ENCODE measurements at places on chromosomes 7 and 10.

GRCh38 chr10:69730251-69731156 is 71.2 kb upstream of the COL13A1 start:
- no peak for DNase-seq

GRCh38 chr7:8232999-8233847 is 28.7 kb downstream of the ICA1 start:
- no peak for DNase-seq

DNA sequence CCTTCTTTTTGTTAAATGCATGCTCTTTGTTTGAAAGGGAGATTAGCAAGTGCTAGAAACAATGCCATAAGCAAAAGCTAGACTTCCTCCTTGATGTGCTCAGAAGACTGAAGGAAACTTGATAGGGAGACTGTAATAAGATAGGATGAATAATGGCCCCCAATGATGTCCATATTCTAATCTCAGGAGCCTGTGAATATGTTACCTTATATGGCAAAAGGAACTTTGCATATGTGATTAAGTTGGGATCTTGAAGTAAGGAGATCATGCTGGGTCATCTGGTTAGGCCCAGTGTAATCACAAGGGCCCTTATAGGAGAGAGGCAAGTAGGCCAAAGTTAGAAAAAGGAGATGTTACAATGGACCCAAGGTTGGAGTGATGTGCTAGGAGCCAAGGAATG is 13.6 kb upstream of the LIPM start:
- no peak for DNase-seq

DNA sequence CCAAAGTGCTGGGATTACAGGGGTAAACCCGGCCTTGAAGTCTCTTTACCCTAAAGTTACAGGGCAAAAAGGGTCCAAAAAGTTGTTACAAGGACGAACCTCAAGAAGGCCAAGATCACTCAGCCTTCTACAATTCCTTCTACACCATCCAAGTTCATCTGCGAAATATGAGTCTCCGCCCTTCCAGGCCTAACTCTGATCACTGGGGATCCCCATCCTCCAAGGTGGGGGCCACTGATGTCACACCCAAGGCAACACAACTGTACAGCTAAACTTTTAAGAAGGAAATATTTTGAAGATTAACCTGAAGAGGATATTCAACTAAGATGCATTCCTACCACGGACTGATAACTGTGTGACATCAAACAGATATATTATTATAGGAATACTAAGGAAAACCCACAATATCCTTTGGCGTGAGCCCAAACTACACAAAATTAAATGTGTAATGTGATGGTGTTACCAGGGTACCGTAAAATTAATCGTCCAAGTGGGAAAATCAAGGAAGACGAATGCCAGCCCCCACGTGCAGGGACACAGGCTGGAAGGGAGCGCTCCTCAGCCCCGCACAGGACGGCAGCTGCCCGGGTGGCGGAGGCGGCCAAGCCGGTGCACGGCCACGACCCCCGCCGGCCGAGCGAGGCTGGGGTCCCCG is 1.0 kb downstream of the PAXIP1 start:
- DNase-seq = no peak

GRCh38 chr7:112420236-112420861 is 29.9 kb upstream of the IFRD1 start:
- DNase-seq = no peak

- DNase-seq = no peak
These were observed 38.8 kb upstream of the SEPTIN7 start for GRCh38 chr7:35761871-35762677.

- DNase-seq = no peak
These were observed 11.8 kb downstream of the SLC25A13 start for GRCh38 chr7:96310110-96310509.

- DNase-seq = no peak
These were observed 88.4 kb upstream of the EEPD1 start for GRCh38 chr7:36064676-36065075.

GRCh38 chr7:36978461-36978860 is 254.2 kb upstream of the AOAH start:
- no peak for DNase-seq

DNA sequence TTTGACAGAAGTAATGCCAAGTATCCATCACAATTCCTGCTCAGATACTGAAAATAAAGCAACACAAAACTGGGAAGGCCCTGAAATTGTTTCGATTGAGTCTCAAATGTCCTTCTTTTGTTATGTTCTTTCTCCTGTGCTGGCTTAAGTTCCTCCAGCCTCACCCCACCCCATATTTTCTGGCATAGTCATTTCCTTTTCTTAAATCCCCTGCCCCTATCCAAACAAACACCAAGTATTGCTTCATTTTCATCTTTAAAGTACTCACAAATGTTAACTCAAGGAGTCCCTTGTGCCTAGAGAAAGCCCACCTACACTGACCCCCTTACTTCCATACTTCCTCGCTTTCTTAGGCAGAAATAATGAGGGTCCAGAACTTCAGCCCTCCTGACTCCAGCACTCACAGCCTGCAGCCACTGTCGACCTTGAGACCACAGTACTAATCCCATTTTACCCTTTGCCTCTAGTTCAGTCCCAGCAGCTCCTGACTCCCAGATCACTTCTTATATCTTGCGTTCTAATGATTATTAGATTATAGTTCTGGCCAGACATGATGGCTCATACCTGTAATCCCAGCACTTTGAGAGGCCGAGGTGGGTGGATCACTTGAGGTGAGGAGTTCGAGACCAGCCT is 73.2 kb upstream of the ST8SIA6 start:
- DNase-seq = no peak

- no peak for DNase-seq
These were observed 156.1 kb upstream of the TRIM24 start for GRCh38 chr7:138304071-138304320.

DNA sequence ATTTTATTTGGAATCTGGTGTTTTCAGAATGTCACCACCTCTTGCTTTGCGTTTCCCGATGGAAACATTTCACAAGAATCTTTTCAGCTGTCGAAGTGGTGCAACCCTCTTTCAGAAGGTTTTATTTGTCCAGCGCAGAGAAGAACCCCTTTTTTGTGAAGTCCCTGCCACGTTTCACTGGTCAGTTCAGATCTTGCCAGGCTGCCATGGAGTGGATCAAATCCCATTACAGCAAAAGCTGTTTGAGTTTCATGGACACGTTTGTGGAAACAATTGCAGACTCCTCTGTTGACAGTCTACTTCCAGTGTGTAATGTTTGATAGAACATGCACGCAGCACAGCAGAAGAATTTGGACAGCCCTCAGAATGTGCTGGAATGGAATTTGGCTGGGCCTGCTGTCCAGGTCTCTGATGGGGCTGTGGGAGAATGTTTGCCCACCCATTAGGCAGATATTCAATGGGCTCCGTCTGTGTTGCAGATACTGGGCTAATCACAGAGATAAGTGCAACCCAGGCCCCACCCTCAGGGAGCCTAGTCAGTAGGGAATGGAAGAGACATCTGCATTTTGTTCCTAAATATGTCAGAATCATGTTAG is 143.2 kb downstream of the GRK5 start:
- no peak for DNase-seq

DNA sequence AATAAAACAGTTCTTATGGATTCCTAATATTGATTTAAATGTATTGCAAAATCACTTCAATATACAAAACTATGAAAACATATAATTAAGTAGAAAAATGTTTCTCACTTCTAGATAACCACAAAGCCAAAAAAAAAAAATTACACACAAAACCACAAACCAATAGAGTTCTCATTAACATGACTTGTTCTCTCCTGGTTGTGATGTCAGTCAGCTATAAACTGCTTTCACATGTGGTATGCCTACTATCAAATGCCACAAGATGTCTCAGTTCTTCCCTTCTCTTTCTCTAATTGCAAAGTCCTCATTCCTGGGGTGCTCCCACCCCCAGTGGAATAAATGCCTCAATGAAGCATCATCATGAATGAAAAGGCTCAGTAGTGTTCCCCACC is 16.6 kb downstream of the GNAI1 start:
- DNase-seq = no peak

DNA sequence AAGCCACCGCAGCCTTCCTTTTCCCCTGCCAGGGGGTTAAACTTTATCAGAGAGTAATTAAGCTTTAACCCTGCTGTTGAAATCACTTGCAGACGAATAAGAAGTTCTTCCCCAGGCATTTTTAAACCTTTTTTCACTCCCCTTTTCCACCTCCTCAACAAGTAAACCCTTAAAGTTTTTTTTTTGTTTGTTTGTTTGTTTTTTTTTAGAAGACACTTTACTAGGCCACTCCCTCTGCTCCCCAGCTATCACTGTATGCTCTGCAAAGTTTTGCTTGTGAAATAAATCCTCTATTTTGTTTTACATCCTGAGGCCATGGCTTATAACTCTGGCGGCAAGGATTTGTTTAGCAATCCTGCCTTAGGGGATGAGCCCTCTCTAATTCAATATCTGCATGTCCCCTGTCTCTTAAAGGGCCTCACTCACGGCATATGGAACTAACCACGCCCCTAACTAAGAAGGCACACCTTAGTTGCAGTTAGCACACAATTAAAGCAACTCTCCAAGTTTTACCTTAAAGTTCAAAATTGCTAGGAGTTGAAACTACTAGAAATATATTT is 1354.7 kb upstream of the LRRTM3 start:
- no peak for DNase-seq

DNA sequence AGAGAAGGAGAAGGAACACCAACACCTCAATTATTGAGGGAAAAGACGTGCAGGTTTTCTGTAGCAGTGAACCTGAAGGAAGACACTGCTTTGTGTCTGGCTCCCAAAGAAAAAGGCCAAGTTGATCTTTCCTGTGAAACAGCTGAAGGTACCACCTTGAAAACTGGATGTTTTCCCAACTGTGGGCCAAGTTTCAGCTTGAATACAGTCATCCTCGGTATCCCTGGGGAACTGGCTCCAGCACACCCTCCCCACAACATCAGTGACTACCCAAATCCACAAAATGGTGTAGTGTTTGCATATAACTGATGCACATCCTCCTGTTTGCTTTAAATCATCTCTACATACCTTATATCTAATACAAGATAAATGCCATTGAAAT is 297.0 kb upstream of the PITRM1 start:
- no peak for DNase-seq

DNA sequence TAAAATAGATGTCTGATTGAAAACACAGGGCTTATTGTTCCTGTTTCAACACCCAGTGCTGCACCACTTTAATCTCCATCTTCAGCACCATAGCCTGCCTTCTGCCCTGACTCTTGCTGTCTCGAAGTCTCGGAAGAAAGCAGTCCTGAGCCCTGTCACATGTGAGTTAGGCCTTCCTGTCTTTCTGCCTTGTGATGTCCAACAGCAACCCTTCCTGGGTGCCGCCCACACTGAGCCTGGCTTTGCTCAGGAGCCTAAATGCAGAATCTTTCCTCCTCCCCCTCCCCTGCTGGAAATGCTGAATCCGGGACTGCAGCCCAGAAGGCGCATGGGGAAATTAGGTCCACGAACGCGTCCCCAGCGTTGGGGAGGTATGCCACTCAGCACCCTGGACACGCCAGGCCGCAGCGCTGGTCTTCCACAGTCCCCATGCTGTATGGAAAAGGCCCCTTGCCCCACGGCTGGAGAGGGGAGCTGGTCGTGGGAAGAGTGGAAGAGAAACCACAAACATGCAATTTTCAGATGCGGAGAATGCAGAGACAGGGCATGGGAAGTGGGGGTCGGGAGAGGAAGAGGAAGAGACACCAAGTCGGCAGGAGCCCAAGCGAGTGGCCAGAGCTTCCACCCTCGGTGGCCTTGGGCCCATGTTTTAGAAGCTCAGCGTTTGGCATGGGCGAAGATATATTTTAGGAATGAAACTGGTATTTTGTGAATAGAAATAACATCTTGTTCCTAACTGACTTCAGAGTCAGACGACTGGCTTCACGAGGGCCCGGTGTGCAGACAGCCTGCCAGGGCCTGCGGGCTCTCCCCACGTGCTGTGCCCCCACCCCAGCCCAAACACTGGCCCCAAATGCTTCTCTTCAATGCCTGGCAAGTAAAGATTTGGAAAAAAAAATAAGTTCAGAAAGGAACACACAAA is 656.1 kb upstream of the FOXK1 start:
- no peak for DNase-seq

- DNase-seq = no peak
These were observed 123.9 kb upstream of the FRMD4A start for GRCh38 chr10:14454629-14455028.

DNA sequence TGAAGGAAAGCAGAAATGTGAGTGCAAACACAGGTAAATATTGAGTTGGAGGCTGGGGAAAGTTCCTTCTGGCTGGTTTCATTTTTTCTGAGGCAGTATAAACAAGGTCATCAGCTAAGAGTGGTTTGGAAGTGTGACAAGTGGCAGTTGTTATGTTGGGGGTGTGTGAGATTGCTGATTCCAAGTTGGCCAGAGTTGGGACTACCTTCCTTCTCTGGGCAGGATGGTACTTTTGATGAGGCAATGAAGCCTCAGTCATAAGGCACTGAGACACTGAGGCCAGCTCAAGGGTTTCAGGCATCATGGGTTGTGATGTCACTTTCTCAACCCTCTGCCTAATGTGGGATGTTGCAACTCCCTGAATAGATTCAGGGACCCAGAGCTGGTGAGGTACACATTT is 8.2 kb upstream of the PTTG1IP2 start:
- no peak for DNase-seq

DNA sequence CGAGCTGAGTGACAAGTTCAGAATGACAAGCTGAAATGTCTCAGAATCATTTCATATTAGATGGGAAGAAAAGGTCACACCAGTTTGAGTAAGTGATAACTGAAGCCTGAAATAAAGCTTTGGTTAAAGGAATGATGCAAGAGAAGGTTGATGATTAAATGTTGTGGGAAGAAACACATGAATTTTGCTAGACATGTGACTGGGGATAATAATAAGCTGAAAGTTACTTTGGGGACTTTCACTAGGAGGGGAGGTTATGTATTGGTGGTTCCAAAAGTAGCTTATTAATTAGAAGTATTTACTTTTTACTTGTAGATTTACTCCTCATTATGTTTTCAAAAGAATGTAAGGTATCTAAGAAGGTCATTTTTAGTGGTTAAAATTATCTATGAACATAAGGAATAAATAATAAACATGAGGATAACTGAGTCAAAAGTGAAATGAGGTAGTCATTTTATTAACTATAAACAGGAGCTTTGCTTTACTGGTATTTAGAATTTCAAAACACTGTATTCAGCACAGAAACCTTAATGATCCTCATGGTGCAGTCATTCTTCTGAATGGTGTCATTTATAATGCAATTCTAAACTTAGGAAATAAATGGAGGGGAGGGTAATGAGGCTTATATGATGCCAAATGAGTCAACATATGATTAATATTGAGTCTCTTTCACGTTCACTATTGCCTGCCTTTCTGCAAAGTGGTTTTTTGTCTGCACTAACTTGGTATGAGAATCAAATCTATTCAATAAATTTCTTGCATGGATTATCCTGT is 63.7 kb downstream of the PRKG1 start:
- DNase-seq = no peak

GRCh38 chr7:155461631-155462030 is 3.7 kb downstream of the EN2 start:
- no peak for DNase-seq
